ENCODE measurements at places on chromosomes 7 and 10.

DNA sequence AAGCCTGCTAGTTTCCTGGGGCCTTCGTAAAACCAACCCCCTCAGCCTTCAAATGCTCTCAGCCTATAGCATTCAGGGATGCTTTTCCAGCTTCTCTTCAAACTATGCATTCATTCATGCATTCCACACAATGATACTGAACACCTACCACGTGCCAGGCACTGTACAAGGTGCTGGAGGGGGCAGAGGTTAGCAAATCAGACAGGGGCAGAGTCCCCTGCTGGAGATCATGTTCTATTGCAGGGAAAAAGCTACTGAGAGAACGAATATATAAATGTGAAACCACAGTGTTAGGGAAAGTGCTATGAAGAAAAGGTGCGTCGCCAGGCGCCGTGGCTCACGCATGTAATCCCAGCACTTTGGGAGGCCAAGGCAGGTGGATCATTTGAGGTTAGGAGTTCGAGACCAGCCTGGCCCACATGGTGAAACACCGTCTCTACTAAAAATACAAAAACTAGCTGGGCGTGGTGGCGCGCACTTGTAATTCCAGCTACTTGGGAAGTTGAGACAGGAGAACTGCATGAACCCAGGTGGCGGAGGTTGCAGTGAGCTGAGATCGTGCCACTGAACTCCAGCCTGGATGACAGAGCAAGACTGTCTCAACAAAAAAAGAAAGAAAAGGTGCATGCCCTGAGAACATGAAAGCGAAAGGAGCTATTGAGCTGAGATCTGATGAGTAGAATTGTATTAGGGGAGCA, 64.6 kb upstream of the CALN1 start:
- no peak for DNase-seq

DNA sequence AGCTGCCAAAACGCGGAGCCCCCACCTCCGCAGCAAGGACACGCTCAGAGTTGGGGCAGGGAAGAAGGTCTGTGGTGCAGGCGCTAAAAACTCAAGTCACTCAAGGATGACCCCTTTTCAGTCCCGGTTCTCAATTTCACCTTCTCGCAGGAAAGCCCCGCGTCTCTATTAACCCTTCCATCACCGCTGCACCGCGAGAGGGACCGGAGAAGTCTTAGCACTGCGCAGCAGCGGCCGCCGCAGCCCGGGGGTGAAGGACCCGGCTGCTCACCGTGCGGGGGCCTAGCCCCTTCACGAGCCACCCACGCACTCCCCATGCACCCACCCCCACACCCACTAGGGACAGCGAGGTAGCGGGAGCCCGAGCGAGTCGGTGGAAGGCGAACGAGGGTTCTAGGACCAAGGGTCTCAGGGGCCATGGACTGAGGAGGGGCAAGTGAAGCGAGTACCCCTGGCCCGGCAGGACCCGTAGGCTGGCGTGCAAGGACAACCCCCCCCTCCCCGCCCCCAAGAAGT, 162.9 kb downstream of the SH3PXD2A start:
- no peak for DNase-seq

DNA sequence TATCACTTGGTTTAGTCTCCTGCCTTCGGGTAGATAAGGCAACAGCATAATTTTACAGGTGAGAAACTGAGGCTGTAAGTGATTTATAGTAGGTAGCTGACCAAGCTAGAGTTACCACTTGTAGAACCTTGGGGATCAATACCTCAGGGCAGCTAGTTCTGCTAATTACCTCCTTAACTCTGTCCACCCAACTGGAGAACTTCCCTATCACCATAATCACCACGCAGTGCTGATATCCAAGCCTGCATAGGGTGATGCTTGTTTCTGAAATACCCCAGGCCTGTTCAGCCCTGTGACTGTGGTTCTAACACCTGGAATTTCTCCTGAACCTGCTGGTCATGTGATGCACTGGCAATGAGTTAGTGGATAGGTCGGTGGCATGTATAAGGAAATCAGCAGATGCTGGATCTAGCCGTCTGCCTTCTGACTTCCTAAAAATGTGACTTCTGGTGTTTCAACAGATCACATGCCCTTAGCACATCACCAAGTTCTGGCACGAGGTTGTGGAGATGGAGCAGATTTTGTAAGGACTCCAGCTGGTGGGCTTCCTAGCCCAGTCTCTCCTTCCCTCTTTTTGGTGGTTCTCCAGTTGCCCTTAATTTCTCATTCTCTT, 15.3 kb downstream of the PLAU start:
- no peak for DNase-seq

DNA sequence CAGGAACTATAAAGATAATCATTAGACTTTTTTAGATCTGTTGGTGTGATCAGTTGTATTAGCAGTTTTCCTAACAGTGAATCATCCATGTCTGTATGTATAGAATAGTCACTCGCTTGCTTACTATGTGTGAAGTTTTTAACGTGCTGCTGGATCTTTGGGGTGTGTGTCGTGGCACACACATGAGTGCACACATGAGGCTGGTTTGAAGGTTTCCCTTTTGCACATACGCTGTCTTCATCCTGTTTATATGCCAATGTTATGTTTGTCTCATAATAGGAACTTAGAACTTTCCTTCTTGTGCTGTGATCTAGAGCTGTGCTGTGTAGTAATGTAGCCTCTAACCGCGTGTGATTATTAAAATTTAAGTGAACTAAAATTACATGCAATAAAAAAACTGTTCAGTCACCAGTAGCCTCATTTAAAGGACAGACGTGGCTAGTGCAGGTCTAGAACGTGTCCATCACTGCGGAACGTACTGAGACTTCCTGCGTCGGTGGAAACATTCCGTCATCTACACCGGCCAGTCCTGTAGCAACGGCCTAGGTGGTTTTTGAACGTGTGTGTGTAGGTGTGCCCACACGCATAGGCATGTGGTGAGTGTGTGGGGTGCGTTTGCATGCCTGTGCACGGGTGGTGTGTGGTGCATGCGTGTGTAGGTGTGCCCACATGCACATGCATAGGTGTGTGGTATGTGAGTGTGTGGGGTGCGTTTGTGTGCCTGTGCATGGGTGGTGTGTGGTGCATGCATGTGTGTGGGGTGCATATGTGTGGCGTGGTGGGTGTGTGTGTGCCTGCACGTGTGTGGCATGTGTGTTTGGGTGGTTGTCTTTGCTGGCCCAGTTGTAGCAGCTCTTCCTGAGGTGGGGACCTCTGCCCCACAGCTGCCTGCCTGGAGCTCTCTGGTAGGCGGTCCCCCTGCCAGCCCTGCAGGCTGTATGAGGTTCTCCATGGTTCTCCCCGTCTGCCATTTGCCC, 56.6 kb downstream of the INPP5A start:
- DNase-seq: no peak

DNA sequence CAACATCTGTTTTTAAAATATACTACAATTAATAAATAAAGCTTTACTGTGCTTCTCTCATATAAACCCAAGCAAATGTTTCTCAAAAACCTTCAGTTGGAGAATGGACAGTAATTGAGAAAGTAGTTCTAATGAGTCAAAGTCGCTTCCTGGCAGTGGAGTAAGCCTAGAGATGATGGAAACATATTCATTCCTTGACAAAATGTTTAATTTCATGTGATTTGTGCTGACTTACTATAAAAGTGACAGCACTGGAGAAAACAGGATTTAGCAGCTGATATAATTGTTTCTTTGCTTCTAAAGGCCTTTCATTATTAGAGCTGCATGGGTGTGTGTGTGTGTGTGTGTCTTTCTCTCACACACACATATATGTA, 9.0 kb downstream of the ELMO1 start:
- DNase-seq: no peak

DNA sequence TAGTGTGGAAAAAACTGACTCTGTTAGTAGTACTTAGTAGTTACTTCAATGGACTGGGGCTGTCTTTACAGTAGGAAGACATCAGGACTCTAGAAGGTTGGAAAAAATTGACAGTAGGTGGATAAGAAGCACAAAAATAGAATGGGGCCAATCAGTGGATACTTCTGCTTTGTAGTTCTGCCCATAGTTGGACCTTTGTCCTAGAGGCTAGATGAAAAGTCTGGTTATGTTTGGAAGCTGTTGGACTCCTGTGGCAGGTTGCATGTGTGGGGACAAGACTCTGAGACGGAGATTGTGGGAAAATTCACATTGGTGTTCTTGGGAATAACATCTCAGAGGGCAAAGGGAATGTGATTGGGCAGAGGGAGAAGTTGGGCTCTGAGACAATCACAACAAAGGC, 18.6 kb upstream of the KBTBD2 start:
- no peak for DNase-seq

- peak; percentile 13 for DNase-seq
Measured at GRCh38 chr7:76225379-76225778, 23.7 kb downstream of the SRRM3 start.

- no peak for DNase-seq
Measured at GRCh38 chr7:85612514-85612913, 425.7 kb upstream of the SEMA3D start.

DNA sequence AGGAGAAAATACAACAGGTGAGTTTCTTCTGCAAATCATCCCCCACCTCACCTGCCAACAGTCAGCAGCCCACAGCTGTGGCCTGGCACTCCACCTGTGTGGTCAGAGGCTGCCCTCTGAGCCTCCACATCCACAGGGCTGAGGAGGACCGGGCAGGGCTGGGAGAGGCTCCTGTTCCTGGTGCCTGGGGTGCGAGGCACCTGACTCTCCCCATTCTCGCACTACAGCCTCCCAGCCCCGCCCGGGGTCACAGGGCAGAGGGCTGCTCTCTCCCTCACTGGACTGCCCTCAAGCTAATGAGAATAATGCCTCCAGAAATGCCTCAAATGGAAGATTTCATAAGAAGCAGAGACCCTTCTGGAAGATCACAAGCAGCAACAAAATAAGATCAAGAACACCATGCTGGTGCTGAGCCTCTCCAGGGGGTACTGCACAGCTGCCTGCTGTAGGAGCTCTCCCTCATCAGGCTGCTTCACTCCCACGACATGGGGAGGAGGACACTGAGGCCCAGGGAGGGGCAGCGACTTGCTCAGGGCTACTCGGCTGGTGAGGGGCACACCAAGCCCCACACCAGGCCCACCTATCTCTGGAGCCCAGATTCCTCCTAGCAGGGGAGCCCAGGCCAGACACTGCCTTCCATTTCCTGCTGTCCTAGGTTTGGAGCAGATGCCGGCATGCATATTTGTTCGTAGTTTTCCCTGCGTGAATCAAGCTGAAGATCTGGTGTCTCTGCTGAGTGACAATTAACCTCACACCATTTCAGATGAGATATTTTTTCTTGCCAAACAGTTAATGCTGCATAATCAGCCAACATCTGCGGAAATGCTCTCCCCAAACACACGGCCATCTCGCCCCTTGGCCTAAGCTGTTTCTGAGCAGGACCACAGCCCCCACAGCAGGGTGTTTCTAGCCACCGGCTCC, 76.5 kb downstream of the FAM53B start:
- no peak for DNase-seq

DNA sequence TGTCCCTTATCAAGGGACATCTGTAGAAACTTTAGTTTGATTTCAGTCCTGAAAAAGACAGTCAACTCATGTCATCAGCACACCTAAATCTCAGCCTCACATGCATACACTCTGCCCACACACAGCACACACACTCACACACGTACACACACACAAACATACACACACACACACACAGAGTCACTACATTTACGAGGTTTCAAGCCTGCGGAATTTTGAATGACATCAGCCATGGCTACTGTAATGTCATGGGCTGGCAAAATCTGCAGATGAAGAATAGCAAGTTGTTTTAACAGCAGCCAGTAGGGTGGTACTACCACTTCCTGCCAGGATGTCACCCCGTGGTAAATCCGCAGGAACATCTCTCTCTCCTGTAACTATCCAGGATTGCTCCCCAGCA, 37.1 kb upstream of the EZH2 start:
- no peak for DNase-seq

GRCh38 chr7:137633133-137633532, 213.6 kb downstream of the DGKI start:
- DNase-seq: no peak

DNA sequence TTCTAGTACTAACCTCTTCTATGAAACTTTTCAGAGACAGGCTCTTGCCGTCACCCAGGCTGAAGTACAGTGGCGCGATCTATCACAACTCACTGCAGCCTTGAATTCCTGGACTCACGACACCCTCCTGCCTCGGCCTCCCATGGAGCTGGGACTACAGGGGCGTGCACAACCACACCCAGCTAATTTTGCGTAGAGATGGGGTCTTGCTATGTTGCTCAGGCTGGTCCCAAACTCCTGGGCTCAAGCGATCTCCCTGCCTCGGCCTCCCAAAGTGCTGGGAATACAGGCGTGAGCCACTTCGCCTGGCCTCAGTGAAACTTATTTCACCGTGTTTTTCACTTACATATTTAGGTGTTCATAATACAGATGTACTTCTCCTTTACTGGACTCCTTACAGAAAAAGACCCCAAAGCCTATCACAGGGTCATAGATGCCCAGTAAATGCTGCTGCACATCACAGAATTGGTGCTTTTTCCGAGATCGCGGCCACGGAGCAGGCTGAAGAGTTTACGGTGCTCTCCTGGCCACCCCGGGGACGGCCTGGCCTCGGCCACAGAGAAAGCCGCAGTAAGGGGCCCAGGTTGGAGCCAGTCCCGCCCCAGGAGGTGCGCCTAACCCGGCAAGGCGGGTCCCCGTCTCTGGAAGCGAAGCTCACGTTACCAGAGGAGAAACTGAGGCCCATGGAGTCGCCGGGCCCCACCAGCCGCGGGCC, 595 bp downstream of the TBL2 start:
- no peak for DNase-seq

DNA sequence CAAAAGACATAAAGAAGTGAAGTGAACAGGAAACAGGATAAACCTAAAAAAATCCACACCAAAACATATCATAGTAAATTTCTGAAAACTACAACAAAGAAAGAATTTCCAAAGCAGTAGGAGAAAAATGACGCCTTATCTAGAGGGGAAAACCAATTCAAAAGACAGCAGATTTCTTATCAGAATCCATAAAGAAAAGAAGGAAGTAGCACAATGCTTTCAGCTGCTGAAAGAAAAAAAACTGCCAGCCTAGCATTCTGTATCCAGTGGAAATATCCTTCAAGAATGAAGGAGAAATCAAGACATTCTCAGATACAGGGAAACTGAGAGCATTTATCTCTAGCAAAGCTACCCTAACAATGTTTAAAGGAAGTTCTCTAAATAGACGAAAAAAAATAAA, 37.8 kb downstream of the PDLIM1 start:
- DNase-seq: no peak

DNA sequence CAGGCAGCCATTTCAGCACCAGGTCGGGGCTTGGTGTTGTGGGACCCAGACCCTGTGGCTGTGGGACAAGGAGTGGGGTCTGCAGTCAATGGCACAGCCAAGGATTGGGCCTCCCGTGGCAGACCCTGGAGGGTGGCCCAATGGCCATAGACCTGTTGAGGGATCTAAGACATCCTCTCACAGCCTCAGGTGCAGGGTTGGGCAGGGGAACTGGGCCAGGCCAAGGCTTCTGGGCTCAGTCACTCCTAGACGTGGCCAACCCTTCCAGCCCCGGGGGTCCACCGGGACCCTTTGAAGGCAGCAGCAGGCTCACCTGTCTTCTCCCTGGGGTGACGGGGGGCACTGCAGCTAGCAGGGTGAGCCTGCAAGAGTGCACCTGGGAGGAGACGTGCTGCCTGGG, 45.7 kb upstream of the DPYSL4 start:
- no peak for DNase-seq
